ENCODE measurements at places on chromosomes 16 and 17. TPM values are rescaled to one million over a fixed set of nuclear protein-coding genes. Genes with fewer than 3 reads are reported as not detected.

DNA sequence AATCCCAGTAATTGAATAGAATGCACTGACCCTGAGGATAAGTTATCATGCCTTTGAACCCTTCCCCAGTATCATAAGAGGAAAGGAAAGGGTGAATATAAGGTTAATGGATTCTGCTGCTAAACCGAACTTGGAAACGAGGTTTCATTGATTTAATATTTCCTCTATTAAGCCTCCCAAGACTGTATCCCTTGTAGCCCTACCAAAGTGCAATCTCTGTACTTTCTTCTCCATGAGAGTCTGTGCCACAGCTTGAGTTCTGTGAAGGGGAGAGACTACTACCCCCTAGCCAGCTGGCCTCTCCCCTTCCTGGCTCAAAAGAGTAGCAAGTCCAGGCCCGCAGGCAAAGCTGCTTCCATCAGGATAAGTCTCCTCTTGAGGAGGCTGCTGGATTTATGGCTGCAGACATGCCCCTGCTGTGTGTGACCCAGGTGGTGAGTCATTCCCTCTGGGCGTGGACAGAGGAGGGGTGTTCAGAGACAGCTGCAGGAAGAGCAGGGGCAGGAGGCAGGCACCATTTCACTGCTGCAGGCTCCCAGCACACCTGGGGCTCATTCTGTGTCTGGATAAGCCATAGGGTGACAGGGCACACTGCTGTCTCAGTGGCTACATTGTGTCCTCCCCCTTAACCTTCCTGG is 58.4 kb downstream of the TOM1L2 start:
- peak; percentile 90 for DNase-seq

DNA sequence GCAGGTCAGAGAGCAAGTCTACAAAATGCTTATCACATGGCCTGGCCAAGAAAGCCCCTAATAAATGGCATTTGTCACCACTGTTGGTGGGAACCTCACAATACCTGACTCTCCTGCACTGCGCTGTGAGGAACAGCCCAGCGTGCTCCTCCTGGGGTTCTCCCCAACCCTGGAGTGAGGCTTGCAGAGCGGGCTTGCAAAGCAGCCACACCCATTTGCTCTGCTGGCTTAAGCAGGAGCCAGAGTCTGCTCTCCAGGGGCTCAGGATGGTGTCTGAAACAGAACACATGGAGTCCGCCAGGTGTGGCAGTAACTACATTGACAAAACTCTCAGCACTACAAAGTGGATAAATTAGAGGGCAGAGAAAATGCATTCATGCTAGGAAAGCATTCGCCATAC is 331.0 kb upstream of the CCL2 start:
- no peak for DNase-seq

- DNase-seq: peak; percentile 54
Observed at GRCh38 chr17:42653179-42654124, 5.6 kb upstream of the TUBG2 start.

DNA sequence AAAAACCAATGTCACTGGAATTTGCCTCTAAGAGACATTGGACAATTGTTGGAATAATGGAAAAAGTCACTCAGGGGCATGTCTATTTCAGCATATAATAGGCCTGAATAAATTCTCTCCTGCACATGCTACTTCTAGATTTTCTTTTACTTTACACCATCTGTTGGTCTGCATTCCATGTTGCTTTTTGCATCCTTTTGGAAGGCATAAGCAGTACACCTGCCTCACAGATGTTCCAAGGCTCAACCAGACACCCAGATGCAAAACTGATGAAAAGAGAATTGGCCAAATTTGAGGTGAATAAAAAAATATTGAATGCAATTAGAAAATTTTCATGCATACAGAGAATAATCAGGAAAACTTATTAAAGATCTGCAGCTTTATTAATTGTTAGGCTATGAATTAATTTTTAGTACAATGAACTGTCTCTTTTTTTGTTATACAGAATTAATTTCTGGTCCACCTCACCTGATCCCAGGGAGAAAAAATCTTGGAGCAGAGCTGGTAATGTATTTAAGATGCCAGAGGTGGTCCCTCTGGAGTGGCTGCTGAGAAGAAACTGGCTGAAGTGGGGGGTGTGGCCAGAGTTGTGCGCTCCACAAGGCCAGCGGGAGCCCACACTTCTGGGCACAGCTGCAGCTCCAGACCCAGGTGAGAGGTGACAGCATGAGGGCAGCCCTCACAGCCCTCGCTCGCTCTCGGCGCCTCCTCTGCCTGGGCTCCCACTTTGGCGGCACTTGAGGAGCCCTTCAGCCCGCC is 778.6 kb downstream of the CDH11 start:
- no peak for DNase-seq

GRCh38 chr17:2137342-2138098 is 82.6 kb downstream of the HIC1 start:
- DNase-seq: peak; percentile 90

Gene ESRP2
- total RNA-seq: under 0.01 TPM
